T-helper 9 cell (primary cell): ENCODE measurements at places on chromosomes 13 and 19.

GRCh38 chr13:85590231-85590931, 208.8 kb downstream of the SLITRK6 start:
- DNase-seq = no peak

GRCh38 chr19:33460221-33460908, 61.2 kb downstream of the PEPD start:
- DNase-seq = no peak

- DNase-seq = no peak
These were observed 4.5 kb downstream of the PPP1R12C start for GRCh38 chr19:55112777-55113569.

GRCh38 chr13:98370806-98371515, 193.9 kb upstream of the RNF113B start:
- no peak for DNase-seq

- DNase-seq = no peak
These were observed 70.2 kb upstream of the ZDHHC20 start for GRCh38 chr13:21529146-21529893.
